ENCODE measurements at places on chromosomes 5 and 9.
A peak's percentile ranks its signal among the peaks of the same experiment; 100 is the strongest.

- no peak for DNase-seq
Observed at GRCh38 chr9:17578911-17579793, at the start of gene SH3GL2. SH3GL2 (plus strand) TSS chr9:17579066.

DNA sequence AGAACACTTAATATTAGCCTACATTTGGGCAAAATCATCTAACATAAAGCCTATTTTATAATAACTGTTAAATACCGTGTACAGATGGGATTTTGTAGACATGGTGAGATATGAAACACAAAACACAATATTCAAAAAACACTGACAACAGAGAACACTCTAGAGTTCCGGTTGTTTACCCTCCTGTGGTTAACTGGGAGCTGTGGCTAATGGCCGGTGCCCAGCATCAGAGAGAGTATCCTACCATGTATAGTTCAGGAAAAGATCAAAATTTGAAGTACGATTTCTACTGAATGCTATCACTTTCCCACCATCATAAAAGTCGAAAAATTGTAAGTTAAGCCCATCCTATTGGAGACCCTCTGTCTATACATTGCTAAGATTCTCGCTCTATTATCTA lies 2.4 kb downstream of the CAMK4 start:
- DNase-seq = no peak

GRCh38 chr5:94499806-94500205 lies 118.6 kb downstream of the KIAA0825 start:
- DNase-seq = no peak

DNA sequence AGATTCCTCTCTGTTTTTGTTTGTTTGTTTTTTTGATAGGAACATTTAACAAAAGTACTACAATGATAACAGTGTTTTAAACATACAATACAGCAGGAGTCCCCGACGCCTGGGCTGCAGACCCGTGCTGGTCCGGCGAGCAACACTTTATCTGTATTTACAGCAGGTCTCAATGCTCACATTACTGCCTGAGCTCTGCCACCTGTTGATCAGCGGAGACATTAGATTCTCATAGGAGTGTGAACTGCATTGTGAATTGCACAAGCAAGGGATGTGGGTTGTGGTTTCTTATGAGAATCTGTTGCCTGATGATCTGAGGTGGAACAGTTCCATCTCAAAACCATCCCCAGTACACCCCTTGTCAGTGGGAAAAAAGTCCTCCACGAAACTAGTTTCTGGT lies 1068.5 kb upstream of the CDH10 start:
- DNase-seq = no peak

GRCh38 chr9:92171822-92172221 lies 56.6 kb upstream of the SPTLC1 start:
- DNase-seq = no peak

GRCh38 chr9:112546149-112547012 lies 59.8 kb downstream of the KIAA1958 start:
- no peak for DNase-seq

DNA sequence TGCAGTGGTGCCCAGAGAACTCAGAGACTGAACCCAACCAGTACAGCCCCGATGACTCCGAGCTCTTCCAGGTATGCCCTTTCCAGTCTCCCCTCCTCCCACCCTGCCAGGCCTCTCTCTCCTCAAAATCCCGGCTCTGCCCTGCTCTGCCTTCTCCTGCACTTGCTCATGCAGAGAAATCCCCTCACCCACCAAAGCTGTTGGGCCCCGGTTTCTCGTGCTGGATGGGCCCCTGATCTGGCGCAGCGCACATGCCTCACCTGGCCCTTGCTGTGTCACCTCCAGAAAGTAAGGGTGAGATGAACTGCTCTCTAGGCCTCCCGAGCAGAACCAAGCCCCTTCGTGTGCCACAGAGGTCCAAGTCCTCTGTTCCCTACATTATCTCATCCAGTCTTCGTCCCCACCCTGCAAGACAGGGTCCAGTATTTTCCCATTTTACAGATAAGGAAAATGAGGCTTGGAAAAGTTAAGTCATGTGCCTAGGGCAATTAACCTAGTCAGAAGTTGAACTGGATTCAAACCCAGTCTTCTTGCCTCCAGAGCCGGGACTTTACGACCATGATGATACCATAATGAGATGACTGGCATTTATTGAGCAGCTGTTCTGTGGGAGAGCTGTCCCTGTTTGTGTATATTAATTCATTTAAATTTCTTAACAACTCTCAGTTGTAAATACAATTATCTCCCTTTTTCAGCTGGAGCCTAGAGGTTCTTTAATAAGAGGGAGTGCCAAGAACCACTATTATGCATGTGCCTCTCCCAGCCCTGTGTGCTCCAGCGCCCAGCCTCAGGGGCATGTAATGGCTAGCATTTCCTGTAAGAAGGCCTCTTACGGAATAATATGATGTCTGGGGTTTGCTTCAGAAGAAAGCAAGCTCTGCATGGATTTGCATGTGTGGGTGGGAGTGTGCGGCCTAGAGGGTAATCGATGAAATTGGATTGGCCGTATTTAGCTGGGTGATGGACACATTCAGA lies 90.7 kb downstream of the PPARGC1B start:
- DNase-seq = no peak

DNA sequence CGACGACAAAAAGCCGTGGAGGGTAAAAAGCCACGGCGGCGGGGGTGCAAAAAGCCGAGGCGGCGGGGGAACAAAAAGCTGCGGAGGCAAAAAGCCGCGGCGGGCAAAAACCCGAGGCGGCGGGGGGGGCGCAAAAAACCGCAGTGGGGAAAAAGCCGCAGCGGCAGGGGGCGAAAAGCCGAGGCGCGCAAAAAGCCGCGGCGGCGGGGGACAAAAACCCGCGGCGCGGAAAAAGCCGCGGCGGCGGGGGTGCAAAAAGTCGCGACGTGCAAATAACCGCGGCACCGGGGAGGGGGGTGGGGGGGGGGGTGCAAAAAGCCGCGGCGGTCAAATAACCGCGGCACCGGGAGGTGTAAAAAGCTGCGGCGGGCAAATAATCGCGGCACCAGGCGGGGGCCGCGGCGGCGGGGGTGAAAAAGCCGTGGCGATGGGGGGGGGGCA lies 511.5 kb downstream of the FOXD4L5 start:
- DNase-seq = no peak

- DNase-seq = peak; percentile 5
Observed at GRCh38 chr9:111483439-111483857, 735 bp downstream of the ECPAS start.

- DNase-seq = no peak
Observed at GRCh38 chr9:35397216-35397698, 92.7 kb upstream of the RUSC2 start.

DNA sequence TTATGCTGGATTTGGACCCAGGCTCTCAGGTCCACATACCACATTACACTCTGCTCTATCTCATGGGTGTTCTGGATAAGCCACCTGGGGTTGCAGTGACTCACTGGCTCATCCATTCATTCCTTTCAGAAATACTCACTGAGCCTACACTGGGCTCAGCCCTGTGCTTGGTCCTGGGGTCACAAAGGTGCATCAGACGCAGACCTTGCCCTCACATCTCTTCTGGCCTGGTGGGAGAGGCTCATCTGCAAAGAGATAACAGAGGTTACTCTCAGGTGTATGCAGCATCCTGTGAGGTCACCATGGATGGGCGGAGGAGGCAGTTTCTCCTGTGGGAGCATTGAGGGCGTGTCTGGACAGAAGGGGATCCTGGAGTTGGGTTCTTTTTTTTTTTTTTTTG lies 12.1 kb downstream of the CDHR2 start:
- DNase-seq = no peak

GRCh38 chr9:2602704-2603116 lies 18.9 kb upstream of the VLDLR start:
- DNase-seq = no peak

GRCh38 chr9:130264414-130265350 lies 878 bp upstream of the HMCN2 start:
- DNase-seq = no peak

DNA sequence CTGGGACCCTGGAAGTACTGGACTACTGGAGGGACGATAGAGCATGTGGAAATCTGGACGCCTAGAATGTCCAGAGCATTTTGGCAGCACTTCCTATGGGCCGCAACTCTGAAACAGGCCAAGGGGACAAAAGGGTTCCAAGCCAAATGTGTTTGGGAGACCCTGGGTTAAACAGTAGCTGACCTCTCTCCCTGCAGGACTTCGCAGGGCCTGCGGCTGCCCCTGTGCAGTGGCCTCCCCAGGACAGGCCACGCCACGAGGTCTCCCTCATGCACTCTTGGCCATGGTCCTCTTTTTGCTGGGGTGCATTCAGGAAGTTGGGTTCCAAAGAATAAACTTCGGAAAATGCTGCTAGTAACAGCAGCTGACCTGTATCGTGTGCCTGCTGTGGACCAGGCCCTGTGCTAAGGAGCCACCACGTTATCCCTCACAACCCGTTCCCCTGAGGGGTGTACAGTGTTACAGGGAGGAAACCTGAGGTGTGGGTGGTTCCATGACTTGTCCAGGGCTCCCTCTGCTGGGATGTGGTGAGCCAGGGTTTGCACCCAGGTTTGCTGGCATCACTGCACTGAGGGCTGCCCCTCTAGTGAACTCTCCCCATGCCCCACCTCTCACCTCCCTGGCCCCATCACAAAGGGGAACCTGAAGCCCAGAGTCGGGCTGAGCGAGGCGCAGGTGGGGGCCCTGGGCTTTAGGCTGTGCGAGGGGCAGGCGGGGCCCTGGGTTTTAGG lies 79.4 kb downstream of the AMBP start:
- DNase-seq = no peak

DNA sequence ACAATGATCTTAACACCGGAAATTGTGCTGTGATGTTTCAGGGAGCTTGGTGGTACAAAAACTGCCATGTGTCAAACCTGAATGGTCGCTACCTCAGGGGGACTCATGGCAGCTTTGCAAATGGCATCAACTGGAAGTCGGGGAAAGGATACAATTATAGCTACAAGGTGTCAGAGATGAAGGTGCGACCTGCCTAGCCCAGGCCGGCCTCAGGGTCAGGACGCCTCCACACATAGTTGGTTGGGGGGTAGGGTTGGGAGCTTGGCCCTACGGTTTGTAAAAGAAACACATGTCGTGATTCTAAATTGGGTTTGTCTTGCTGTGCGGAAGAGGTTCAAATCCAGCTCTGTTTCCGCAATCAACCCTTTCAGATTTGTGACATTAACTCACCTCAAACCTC lies 6.6 kb downstream of the FCN2 start:
- DNase-seq = no peak

DNA sequence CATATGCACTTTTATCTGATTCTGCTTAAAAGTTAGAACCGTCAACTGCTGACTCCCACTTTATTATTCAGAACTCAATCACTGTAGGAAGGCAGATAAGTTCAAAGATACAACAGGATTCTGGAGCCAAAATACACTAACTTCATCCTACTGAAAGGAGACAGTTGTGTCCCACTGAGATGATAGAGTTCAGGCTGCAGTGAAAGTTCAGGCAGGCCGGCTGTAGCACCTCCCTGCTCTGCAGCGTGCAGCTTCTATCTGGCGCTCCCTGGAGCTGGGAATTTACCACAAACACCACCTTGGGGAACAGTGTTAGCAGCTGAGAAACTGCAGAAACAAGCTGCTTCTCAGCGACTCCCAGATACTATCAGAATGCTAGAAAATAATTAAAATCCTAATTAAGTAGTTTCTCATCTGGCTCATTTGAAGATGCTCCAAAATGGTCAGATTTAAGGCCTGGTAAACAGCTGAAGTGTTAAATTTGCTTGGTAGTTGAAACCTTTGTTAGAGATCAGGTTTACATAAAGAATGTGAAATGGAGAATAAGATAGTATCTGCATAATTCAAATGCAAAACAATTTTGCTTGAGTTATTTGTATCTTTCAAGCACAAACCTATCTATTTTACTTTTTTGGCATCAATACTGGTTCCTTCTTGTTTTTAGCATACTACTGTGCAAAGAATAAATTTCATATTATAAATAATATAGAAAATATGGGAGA lies 52.3 kb upstream of the CNTLN start:
- no peak for DNase-seq

DNA sequence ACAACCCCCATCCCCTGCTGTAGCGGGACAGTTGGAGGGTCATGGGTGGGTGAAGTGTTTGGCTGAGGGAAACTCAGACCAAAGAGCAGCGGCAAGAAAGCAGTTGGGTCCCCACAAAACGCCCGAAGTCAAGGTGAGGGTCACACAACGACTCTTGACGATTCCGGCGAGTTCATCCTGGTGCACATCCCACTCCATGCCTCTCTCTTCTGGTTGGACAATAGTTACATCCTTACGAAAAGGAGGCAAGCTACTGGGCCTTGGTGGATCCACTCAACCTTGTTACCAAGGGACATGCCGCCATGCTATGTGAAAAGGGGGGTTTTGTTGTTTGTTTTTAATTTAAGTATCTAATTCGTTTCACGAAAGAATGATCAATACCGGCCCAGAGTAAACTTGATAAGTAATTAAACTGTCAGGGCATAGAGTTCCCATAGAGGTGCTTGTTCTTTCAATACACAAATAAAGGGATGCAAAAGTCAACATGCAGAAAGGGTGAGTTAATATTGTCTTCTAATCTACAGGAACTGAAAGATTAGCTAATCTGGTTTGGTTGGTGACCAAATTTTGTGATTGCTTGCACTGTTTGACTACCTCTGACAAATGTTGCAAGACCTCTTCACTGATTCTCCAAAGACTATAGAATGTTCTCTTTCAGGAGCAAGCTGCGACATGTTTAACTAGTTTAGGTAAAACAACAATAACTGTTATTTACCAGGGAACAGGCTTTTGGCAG lies 732 bp upstream of the SMIM15 start:
- no peak for DNase-seq

DNA sequence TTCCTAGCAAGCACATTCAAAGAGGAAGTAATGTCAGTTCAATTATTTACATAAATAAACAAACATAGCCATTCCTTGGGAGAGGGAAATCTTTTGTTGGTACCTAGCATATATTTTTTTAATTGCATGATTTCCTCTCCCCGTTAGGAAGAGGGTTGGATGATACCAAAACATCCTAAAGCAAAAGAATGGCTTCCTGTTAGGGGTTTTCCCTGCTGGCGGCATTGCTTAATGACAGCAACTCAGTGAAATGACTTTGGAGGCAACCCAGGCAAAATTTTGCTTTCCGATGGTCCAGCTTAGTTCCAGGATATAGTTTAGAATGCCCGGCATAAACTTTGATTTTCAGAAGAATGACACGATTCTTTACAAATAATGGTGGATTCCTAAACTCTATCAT lies 73.2 kb downstream of the MAT2B start:
- DNase-seq = no peak

- peak; percentile 1 for DNase-seq
Observed at GRCh38 chr9:76905791-76906646, at the start of gene PRUNE2. PRUNE2 (minus strand) TSS chr9:76906114; CDS start chr9:76905963, 151 bp downstream.

- DNase-seq = no peak
Observed at GRCh38 chr5:167877114-167877722, 414.2 kb upstream of the WWC1 start.

DNA sequence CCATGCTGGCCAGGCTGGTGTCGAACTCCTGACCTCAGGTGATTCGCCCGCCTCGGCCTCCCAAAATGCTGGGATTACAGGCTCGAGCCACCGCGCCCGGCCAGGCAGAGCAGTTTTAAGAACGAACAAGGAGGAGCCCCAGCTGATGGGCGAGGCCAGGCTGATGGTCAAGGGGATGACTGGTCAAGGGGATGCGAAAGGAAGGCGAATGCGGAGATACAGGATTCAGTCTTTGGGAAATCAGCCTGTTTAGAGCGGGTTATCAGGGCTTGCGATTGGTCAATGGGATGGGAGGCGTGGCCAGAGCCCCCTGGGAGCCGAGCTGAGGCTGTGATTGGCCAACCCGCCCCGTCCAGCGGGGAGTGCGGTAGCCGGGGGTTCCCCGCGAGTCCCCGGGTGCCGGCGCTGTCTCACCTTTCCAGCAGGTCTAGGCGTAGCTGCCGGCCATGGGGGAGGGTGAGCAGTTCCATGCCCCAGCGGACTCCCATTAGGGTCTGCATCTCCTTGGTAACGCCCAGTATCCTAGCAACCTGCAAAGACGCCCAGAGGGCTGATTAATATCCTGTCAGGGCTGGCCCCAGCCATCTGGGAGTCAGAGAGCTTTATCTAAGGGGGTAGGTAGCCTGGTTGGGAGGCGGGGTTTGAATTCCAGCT lies 7.5 kb upstream of the TOR2A start:
- no peak for DNase-seq
